ENCODE measurements at places on chromosomes 12 and 14. TPM values are rescaled to one million over a fixed set of nuclear protein-coding genes. Genes with fewer than 3 reads are reported as not detected.

The SLCO1A2 gene
- not detected for total RNA-seq

The EML5 gene
- under 0.01 TPM for total RNA-seq

The PMCH gene
- 0.76 TPM for total RNA-seq

The B4GALNT1 gene
- total RNA-seq: not detected

The LRP1-AS gene
- not detected for total RNA-seq

The CIROP gene
- not detected for total RNA-seq

The KRT72 gene
- total RNA-seq: not detected

The FAM186B gene
- 0.65 TPM for total RNA-seq

The CELA1 gene
- total RNA-seq: not detected

The OR4Q3 gene
- total RNA-seq: not detected

The PSEN1 gene
- 45.7 TPM for total RNA-seq

The PTHLH gene
- total RNA-seq: 0.86 TPM

The C1S gene
- 0.48 TPM for total RNA-seq

The PPFIA2 gene
- total RNA-seq: not detected

The SDR39U1 gene
- total RNA-seq: 15.8 TPM

Data from vein endothelial cell (primary cell).